ENCODE measurements at places on chromosomes 11 and 22. TPM values are rescaled to one million over a fixed set of nuclear protein-coding genes. Genes with fewer than 3 reads are reported as not detected.

The THY1 gene
- total RNA-seq: 2.4 TPM

The FAM168A gene
- 7.7 TPM for total RNA-seq

The IRAG1 gene
- total RNA-seq: not detected

The KLHDC7B gene
- 0.24 TPM for total RNA-seq

The ELMOD1 gene
- total RNA-seq: not detected

The OR8K1 gene
- total RNA-seq: not detected

The PAK1 gene
- total RNA-seq: 31.1 TPM

The MIOX gene
- total RNA-seq: not detected

The TSGA10IP gene
- total RNA-seq: not detected

The NPAS4 gene
- total RNA-seq: not detected

The SUSD2 gene
- 0.24 TPM for total RNA-seq

The MPPED2 gene
- total RNA-seq: not detected

The ADM gene
- total RNA-seq: 799 TPM

The JHY gene
- total RNA-seq: 1.5 TPM

The C11orf86 gene
- not detected for total RNA-seq

The PAX6 gene
- not detected for total RNA-seq

The CYB5R2 gene
- total RNA-seq: 7.0 TPM

The CRYBB2 gene
- not detected for total RNA-seq

The NEU3 gene
- total RNA-seq: 3.9 TPM

The ZP1 gene
- not detected for total RNA-seq

The PGR gene
- total RNA-seq: not detected

The FJX1 gene
- 50.5 TPM for total RNA-seq

The OR52K2 gene
- total RNA-seq: not detected

The TTC28 gene
- total RNA-seq: 3.2 TPM

The POU2AF2 gene
- not detected for total RNA-seq
